ENCODE measurements at places on chromosomes 4 and X.
A peak's percentile ranks its signal among the peaks of the same experiment; 100 is the strongest.

- DNase-seq: no peak
Observed at GRCh38 chr4:70586841-70587240, 5.2 kb upstream of the AMBN start.

DNA sequence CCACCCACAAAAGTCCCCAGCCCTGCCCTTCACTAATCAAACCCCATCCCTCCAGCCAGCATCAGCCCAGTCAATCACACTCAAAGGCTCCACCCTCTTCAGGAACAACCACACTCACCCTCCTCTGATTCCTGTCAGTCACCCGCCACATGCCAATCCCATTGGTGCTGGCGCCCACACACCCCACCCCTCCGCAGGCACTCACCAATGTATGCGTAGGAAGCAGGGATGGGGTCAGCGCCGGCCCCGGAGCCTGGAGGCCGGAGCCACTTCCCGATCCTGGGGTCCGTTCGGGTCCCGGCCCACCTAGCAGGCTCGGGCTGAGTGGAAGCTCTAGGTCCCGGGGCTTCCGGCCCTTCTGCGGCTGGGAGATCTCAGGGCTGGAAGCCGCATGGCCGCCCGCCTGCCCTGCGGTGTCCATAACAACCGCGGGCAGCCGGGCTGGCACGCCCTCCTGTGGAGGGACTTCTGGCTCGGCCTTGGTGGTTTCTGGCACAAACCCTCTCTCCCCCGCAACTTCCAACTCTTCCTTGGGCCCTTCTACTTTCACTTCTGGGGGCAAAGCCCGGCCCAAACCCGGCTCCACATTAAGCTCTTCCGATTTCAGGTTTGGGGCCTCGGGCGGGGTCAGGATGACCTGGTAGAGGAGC is 7.9 kb upstream of the CFP start:
- DNase-seq: peak; percentile 70

DNA sequence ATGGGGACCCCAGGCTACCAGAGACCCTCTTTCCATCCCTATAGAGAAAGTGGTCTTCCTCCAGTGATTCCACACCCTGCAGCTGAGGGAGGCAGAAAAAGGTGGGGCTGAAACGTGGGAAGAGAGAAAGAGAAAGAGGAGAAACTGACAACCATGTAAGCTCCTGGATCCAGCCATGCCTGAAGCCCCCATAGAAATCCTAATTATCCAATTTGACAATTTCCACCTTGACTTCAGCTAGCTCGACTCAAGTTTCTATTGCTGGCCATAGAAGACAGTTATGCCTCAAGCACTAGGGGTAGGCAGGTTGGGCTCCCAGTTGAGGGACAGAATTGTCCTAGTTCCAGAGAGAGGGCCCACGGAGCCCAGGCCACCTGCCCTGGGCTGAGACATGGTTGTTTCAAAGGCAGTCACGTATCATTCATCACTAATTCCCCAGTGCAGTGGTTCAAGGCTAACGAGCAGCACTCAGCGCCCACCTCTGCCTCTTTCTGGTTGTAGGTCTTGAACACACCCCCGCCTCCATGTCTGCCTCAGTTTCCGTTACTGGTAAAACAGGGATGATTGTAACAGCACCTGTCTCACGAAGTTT is 39.8 kb upstream of the ASMTL start:
- DNase-seq: no peak

DNA sequence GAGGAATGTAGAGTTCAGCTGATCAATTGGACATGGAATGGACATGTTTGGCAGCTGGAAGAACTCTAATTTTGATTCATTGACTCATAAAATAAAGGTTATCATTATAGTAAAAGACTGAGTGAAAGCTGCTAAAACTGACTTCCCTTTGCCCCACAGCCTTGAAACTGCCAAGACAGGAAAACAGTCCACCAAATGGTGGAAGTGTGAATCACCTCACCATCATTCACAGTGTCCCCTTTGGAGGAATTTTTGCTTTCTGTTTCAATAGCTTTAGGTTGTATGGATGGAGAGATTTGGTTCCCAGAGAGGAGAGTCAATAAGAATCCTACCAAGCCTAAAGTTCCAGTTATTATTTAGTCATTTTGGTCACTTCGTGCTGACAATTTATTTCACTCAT is 20.8 kb upstream of the FREM3 start:
- DNase-seq: no peak

DNA sequence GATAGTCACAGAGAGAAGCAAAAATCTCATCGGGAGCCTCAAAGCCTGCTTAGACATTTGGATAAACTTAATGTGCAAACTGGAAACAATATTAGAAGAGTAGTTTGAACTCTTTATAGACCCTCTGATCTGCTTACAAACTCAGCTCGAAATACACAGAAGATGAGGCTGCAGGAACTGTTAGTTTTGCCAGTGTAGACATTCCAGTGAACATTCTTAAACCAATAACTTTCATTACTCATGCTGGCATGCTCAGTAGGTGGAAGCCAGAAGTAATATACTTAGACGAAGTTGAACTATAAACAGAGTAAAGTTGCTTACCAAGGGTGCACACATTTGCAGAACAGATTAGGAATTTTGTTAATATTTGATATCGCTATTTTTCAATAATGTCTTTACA is 303.5 kb downstream of the ANKRD50 start:
- DNase-seq: no peak

DNA sequence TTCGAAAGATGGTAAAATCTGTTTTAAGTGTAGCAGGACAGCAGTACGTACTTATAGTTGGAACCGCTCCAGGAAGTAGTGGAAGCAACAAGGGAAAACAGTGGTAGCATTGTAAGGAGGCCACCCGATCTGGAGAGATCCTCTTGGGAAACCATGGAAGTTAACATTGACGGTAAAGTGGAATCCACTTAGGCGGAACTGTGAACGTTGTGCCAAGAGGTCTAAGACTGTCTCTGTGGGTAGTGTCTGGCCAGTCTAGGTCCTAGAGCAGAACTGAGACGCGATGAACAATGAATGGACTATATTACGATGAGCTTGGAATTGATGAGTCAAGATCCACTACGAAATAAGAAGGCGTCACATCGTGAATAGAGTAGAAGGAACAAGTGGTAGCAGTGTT is 124.0 kb downstream of the TENM3 start:
- no peak for DNase-seq
